Cerebellar nuclear complex (tissue), 1 donor: ENCODE measurements at places on chromosomes 4 and X.

- DNase-seq: no peak
These were observed 153.8 kb upstream of the RAPGEF2 start for GRCh38 chr4:158949099-158949498.

- no peak for DNase-seq
These were observed 20.2 kb upstream of the TCP11X2 start for GRCh38 chrX:102491766-102492165.

- no peak for DNase-seq
These were observed 52.8 kb downstream of the NPFFR2 start for GRCh38 chr4:72084587-72085011.

DNA sequence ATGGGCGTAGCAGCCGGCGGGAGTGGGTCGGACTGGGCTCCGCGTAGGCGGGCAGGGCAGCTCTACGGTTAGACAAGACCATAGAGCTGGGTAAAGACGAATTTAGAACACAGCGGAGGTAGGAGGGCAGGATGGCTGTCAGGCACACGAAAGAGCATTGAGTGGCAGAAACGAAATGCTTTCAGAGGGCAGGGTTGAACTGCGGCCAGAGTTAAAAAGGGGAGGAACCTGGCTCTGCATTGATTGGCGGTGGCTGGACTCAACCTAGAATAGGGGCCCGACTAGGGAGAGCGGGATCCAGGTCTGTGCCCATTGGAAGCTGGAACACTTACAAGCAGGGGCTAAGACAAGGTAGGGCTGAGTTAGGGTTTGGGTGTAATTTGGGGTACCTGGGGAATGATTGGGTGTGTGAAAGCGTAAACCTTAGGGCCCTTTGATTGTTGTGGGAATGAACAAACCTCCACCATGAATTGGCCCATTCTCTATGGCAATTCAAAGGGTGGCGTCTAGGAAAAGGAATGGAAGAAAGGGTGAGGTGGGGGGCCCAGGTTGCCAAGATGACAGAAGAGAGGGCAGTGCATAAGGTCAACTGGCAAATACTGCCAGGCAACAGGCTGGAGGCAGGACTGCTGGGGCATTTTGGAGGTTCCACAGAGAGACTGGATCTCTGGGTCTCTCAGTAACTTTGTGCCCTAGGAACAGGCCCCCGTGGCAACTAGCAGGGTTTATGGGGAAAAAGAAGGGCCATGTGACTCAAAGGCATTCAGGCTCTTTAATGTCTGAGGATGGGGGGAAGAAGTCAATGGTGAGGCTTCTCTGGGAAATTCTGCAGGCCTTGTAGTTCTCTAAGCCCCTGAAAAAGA is 911 bp upstream of the ELK1 start:
- no peak for DNase-seq
